DMS 273 treated with DMSO at 0.1 percent for 48 hours (cell line): ENCODE measurements at places on chromosomes 2 and 18.

- DNase-seq = no peak
Observed at GRCh38 chr18:49692906-49693716, 120.2 kb downstream of the ACAA2 start.

- DNase-seq = no peak
Observed at GRCh38 chr2:156792242-156792840, 356.2 kb downstream of the GPD2 start.

- no peak for DNase-seq
Observed at GRCh38 chr2:79817288-79817687, 304.4 kb downstream of the CTNNA2 start.

DNA sequence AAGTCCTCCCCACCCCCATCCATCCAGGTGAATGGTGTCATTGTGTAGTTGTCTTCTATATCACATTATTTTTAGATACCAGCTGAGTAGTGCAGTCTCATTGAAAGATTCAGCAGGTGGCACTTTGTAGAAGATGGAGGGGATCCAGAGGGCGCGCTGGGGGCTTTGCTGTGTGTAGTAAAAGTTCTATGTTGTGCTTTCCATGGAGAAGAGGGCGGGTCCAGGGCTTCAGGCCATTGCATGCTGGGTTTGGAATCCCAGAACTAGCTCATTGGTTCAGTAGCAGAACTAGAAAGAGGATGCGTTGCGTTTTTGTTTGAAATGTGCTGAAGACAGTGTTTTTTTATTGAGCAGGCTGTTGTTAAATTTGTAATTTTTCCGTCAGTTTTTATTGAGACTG, 120.0 kb downstream of the MAP4K4 start:
- no peak for DNase-seq

GRCh38 chr18:57444301-57444759, 9.2 kb downstream of the ONECUT2 start:
- no peak for DNase-seq

GRCh38 chr18:43277164-43277600, at the start of gene SYT4:
Gene SYT4 (minus strand): TSS chr18:43277490. CDS start chr18:43277281, 209 bp downstream.
- DNase-seq = no peak

GRCh38 chr2:227914362-227914761, 42.9 kb downstream of the DAW1 start:
- DNase-seq = no peak

DNA sequence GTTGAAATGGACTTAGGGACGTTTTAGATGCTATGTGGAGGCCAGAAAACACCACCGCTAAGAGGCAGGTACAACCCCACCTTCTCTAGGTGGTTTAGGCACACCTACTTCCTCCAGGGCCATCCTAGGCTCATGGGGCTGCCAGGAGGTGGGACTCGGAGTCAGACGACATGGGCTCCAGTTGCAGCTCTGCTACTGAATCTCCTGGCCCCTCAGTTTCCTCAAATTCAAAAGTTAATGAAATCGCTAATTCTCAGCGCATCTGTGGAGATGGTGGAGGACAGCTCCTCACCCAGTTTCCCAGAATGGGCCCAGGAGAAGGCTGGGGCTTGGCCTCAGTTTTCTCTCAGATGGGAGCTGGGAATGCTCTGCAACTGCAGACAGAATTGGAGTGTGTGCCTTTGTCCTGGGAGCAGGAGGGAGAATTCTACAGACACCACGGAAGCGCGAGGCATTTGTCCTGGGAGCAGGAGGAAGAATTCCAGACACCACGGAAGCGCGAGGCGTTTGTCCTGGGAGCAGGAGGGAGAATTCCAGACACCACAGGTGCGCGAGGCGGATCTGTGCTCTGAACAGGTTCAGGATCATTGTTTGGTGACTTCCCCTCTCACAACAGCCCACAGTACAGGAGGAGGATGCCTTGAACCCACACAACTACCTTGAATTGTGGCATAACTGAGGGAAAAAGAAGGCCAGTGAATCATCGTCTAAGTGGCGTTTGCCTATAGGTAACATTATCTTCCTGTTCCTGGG, 103.7 kb upstream of the PXDN start:
- DNase-seq = no peak

GRCh38 chr2:238589591-238590460, 163.1 kb downstream of the ASB1 start:
- DNase-seq = no peak

DNA sequence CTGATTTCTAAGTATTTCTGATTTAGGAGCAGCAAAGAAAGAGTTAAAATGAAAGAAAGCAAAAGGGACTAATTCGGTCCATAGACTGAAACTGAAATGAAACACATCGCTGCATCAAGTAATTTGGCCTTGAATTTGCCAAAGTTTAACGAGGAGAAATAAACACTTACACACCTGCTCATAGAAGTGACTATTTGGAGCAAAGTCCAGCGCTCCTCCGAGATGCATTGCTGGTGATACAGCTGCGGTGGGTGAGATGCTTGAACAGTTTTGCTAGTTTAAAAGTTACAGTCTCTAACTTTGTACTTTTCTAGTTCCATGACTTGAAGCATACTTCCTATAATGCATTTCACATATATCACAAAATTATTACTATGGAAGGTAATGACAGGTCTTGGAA, 18.3 kb downstream of the GALR1 start:
- DNase-seq = no peak

- DNase-seq = no peak
Observed at GRCh38 chr2:1976112-1976511, 231.8 kb upstream of the PXDN start.

DNA sequence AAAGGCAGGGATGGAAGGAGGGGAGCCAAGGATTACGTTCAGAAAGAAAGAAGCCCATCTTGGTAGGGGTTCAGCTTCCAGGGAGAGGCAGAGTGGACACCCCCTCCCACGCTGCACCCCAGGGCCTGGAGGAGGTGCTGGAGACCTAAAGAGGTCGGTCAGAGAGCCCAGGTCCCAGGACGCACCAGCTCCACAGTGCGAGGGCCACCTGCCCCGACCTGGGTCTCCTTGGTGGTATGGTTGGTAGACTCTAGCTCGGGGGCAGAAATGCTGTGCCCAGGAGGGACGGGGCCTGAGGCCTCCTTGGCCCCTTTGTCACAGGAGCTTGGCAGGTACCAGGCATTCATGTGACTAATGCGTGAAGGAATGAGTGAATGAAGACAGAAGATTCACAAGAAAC, 87.1 kb upstream of the RAB6C start:
- DNase-seq = no peak

GRCh38 chr18:29241199-29241598, 1064.3 kb upstream of the CDH2 start:
- DNase-seq = no peak
